SK-MEL-5 (cell line): ENCODE measurements at places on chromosomes 7 and 10.

GRCh38 chr10:61855771-61856170 is 45.7 kb upstream of the ARID5B start:
- DNase-seq = no peak

GRCh38 chr7:154287356-154287755 is 235.2 kb downstream of the DPP6 start:
- no peak for DNase-seq

DNA sequence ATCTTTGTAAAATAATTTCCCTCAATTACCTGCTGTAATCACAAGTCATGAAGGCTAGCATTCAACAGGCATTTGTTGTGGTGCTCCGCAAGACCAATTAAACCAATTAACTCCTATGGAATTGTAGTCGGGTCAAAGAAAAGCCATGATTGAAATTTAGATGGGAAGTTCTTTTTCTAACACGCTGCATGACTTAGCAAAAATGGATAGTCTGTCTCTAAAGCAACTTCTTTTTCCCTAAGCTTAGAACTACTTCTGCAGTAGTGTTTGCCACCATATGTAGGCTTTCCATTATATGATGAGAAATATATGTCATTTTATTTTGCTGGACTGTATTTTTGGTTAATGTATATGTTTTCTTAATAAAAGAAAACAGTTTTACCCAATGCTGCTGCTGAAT is 119.1 kb downstream of the TSPAN12 start:
- DNase-seq = no peak

DNA sequence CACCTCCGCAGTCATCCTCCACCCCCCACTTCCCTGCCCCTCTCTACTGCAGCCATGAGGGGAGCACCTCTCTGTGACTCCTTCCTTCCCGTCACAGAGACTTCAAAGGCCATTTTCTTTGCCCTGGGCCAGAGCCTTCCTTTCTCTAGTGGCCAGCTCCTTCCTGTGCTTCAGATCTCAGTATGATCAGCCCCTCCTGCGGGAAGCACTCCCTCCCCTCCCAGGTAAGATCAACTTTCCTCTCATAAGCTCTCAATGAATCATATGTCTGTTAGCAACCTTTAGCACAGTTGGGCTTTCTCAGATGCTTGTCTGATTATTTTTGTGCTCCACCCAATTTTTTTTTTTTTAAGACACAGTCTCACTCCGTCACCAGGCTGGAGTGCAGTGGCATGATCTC is 241.0 kb upstream of the PRSS1 start:
- no peak for DNase-seq

- no peak for DNase-seq
Measured at GRCh38 chr7:70325509-70326101, 727.3 kb downstream of the AUTS2 start.

DNA sequence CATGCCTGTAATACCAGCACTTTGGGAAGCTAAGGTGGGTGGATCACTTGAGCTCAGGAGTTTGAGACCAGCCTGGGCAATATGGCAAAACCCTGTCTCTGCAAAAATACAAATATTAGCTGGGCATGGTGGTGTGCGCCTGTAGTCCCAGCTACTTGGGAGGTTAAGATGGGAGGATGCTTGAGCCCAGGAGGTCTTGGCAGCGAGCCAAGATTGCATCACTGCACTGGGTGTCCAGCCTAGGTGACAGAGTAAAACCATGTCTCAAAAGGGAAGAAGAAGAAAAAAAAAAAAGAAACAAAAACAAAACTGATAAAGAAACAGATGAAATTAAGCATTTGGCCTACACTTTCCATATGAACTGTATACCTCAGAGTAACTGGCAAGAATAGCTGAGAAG is 319.2 kb downstream of the PARD3 start:
- DNase-seq = no peak

DNA sequence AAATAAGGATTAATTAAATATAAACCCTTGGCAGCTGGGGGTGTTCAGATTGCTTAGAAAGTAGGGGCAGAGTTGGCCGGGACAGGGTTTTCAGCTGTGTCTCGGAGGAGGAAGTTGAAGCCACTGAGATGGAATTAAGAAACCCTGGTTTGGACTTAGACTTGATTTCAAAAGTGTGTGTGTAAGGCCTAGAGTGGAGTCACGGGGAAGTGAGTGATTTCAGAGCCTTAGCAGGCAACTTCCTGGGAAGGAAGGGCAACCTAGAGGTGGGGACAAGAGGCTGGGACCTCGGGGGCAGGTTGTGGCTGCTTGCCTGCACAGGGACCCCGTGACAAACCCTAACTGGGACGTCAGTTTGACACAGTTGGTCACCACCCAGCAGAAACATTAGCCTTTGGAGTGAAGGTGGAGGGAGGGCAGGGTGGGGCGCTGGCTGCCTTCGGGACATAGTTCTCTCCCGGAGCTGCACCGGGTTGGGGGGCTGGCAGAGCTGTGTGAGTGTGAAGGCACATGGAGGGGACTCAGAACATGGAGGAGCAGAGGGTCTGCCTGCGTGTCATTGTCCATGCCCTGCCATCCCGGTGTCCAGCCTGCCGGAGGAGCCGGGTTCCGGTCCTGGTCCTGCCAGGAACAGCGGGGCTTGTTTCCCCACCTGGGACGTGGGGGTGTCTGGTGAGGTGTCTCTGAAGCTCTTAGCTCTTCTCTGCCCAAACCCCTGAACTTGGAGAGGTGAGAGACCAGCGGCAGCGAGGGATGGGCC is 1.8 kb downstream of the BRI3 start:
- peak; percentile 53 for DNase-seq

DNA sequence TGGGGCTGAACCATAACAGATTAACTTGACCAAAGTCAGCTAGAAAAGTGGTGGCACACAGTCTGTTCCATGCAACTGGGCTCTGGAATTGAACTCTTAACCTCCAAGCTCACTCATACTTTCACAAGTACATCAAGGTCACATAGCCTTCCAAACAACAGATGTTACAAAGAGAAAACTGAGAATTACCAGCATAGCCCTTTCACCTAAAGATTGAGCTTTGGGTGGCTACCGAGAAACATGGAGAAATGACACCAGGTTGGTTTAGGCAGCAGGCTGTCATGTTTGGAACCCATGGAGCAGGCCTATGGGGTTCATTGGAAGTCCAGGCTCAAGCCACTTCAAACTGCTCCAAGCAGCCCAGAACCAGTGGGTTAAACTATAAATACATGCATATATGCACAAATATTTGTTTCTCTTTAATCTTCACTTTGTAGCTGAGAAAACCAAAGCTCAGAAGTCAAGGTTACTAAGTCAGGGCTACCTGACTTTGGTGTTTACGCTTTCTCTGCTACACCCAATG is 59.1 kb downstream of the MALSU1 start:
- DNase-seq = no peak

- DNase-seq = no peak
Measured at GRCh38 chr7:157300369-157300825, 36.4 kb upstream of the DNAJB6 start.

GRCh38 chr7:131327049-131327625 is 539 bp upstream of the MKLN1 start:
- DNase-seq = peak; percentile 71

GRCh38 chr10:50516171-50516570 is 107.6 kb downstream of the SGMS1 start:
- DNase-seq = no peak

- DNase-seq = no peak
Measured at GRCh38 chr10:6512182-6512581, 67.9 kb downstream of the PRKCQ start.

DNA sequence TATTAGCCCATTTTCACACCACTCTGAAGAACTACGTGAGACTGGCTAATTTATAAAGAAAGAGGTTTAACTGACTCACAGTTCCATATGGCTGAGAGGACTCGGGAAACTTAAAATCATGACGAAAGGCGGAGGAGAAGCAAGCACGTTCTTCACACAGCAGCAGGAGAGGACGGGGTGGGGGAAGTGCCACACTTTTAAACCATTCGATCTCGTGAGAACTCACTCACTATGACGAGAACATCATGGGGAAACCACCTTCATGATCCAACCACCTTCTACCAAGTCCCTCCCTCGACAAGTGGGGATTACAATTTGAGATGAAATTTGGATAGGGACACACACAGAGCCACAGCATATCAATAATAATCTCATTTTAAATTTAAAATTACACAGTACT is 80.2 kb downstream of the VWDE start:
- peak; percentile 44 for DNase-seq

GRCh38 chr10:79223091-79224048 is 123.9 kb upstream of the PPIF start:
- DNase-seq = no peak

DNA sequence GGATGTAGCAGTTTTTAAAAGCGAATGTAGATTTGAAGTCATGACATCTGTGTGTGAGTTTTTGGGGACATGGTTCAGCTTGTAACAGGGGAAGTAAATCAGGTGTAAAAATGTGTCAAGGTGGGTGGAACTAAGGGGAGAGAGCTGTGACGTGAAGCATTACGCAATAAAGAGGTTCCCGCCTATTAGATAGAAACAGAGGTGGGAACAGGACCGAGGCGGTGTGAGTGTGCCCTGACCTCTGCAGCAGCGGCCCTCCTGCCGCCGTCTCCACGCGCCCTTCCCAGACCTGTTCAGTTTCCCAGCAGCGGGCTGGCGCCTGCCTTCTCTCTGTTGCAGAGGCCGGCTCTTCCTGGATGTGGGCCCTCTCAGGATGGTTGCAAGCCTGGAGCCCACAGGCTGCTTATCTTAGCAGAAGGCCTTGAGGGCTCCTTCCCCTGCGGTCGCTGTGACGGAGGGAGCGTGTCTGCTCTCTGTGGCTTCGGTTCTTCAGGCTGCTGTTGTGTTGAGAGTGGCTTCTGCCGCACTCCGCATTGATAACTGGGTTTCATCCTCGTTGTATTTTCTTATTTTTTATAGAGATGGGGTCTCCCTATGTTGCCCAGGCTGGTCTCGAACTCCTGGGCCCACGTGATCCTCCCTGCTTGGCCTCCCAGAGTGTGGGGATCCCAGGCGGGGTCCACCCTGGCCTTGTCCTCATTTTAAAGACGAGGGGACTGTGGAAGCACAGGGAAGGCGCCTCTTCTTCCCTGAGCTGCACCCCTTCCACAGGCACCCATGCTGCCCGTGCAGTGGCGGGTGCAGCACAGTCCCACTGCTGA is 65.0 kb downstream of the DNAJB6 start:
- DNase-seq = no peak

DNA sequence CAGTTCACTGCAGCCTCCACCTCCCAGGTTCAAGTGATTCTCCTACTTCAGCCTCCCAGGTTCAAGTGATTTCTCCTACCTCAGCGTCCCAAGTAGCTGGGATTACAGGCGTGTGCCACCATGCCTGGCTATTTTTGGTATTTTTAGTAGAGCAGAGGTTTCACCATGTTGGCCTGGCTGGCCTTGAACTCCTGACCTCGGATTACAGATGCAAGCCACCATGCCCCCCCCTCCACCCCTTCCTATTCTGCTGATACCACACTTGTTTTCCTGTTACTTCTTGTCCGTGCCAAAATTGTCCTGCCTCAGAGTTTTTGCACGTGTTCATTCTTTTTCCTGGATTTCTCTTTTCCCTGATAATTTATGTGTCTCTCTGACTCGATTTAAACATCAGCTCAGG is 62.5 kb downstream of the R3HCC1L start:
- DNase-seq = no peak

DNA sequence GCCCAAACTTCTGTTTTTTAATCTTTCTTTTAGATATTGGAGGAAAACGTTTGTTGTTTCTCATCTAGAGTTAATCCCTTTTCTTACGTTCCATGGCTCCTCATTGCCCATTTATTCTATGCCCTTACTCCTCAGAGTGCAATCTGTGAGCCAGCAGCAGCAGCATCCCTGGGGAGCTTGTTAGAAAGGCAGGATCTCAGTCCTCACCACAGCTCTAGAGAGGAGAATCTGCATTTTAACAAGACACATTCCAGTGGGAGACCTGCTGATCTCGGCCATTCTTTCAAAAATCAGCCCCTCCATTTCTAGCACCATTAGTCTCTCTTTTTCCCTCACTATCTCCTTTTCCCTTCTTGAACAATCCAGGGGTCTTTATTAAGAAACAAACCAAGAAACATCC is 84.4 kb upstream of the NOBOX start:
- no peak for DNase-seq

- no peak for DNase-seq
Measured at GRCh38 chr7:95901006-95901405, 128.7 kb downstream of the DYNC1I1 start.

GRCh38 chr7:141645188-141645587 is 56.8 kb downstream of the DENND11 start:
- DNase-seq = no peak

DNA sequence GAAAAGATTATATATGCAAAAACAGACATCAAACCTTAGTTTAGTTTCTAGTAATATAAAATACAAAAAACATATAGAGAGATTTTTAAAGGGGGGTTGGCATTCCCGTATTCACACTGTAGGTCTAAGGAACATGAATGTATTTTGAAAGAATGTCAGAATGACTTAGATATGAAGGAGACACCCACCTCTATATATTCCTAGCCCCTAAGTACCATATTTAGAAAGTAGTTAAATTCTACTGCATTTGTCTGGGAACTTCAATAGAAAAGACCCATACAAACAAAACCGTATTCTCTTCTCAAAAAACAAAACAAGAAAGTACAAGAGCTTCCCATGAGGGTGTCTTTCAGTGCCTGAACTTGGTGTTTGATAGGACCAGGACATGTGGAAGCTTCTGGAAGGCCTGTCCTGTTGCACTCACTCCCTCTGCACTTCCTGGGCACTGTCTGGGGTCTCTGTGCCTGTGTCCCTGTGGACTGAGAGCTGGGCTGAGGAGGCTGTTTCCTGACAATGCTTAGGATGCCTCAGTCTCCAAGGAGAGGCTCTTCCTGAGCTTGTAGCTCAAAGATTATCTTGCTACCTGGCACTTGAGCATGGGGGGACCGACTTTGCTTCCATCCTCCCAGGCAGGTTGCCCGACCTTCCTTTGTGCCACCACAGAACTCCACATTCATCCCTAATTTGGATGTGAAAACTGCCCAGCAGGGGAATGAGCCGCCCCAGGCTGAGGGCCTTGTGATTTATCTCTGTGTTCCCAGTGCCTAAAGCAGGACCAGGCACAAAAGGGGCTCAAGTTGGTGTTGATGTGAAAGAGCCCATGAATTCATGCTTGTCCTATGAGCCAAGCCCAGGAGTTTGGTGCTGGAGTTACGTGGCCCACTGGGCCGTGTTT is 44.4 kb upstream of the KLF6 start:
- DNase-seq = no peak

DNA sequence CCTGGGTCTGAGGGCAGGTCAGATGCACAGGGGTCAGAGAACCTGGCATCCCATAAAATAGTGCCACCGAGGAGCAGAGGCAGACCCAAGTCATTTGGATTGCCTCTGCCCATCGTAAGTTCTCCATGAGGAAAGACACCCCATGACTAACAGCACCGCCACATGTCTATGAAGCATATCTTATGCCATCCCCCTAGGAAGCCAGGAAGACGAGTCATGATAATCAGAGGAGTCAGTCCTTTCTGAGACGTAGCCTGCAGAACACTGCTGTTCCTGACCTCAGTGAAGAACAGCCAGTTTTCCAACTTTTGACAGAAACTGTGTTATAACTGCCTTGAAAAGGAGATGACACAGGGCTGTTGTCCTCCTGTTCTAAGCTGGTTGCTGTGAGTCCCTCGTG is 51.2 kb downstream of the INSYN2A start:
- no peak for DNase-seq

- DNase-seq = no peak
Measured at GRCh38 chr10:78980815-78981214, 88.0 kb upstream of the ZMIZ1 start.
